ENCODE measurements at places on chromosomes 1 and 21. TPM values are rescaled to one million over a fixed set of nuclear protein-coding genes. Genes with fewer than 3 reads are reported as not detected.

GRCh38 chr1:98048244-98048643 lies 127.4 kb upstream of the DPYD start:
- peak; percentile 85 for DNase-seq

GRCh38 chr1:199202331-199202730 lies 563.5 kb downstream of the PTPRC start:
- DNase-seq, result no peak

GRCh38 chr1:115300087-115300876 lies 37.8 kb downstream of the NGF start:
- DNase-seq, result no peak

GRCh38 chr1:44834328-44834727 lies 8.7 kb downstream of the PTCH2 start:
- no peak for DNase-seq

DNA sequence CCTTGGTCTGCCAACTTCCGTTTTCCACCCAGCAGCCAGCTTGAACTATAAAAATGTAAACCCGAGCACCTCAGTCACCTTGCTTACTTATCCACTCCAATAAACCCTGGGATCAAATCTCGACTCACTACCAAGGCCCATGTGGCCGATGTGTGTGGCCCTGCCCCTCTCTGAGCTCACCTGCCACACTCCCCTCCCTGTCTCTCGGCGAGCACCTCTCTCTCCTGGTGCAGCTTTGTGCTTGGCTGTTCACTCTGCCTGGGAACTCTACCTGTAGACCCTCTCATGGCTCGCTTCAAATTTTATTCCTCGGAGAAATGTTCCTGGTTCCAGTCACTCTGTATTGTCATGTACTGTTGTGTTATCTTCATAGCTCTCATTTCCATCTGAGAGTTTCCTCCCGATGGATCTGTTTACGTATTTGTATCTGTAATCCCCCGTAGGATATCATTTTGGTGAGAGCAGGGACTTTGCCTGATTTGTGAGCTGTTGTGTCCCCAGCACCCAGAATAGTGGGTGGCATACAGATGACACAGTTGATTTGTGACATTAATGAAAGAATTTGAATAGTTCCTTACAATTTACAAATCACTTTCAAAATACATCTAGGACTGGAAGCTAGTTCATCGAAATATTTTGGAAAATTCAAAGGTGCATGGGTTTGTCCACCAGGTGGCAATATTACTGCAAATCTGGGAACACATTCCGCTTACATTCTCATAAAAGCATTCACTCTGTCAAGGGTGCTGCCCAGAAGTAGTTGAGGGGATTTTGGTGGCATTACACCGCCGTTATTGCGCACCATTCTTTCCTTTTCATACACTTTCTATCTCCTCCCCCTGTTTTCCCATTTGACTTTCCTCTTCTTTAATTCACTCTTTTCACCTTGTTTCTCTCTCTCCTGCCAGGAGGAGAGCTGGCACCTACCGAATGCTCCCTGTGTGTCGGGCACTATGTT lies 95.3 kb downstream of the ABCA4 start:
- no peak for DNase-seq

GRCh38 chr1:42239555-42239954 lies 75.0 kb upstream of the GUCA2A start:
- no peak for DNase-seq

- no peak for DNase-seq
These were observed 334.9 kb upstream of the AJAP1 start for GRCh38 chr1:4319496-4319895.

GRCh38 chr1:161198194-161198896 lies 509 bp downstream of the ADAMTS4 start:
- DNase-seq, result no peak

GRCh38 chr21:45838634-45839033 lies 142.9 kb upstream of the COL6A1 start:
- no peak for DNase-seq

Gene FCRL5
- 3.8 TPM for total RNA-seq

Gene LCE2C
- not detected for total RNA-seq

Gene ELAPOR1
- total RNA-seq, result 0.75 TPM

DNA sequence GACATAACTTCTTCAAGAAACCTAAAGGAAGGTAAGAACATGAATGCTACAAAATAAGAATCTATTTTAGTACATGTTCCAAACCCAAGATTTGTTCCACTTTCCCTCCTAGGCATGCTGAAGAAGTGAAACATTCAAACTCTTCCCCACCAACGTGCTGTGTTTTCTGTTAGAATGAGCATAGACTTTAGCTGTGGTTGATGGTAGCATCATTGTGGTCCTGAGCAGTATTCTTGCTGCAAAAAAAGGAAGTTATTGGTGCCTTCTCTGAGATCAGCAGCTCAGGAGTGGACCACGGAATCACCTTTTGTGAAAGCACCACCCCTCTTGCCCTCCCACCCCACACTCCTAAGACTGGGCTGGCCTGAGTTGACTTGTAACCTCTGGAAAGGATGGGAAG lies 100.4 kb upstream of the POGK start:
- DNase-seq, result no peak

Gene CFHR2
- total RNA-seq, result not detected

GRCh38 chr21:25742900-25743299 lies 8.1 kb downstream of the GABPA start:
- DNase-seq, result no peak

DNA sequence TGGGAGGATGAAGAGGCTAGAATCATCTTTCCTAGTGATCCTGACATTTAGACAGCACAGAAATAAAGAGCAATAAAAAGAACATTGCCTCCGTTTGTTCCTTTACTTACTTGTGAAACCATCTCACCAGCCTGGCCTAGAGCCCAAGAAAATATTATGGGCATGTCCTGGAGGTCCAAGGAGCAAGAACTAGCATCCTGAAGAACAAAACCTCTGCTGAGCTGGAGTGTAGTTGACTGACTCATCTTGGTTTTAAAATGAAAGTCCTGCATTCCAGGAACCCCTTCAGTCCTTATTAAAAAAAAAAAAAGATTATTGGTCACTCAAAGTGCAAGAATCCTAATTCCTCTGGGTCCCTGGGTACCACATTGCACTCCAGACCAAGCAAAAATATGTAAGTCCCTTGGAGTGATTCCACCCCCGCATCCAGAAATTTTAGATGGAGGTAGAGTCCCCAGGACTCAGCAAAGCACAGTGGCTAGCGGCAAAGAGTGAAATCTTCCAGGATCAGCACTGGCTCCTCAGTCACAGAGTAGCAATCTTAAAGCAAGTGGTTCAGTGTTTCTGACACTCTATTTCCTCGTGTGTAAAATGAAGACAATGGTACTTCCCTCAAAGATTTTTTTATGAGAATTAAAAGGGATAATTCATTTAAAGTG lies 7.0 kb downstream of the SMCP start:
- no peak for DNase-seq

Gene HHAT
- 19.9 TPM for total RNA-seq

GRCh38 chr1:220962031-220962751 lies 82.9 kb downstream of the HLX start:
- DNase-seq, result no peak

GRCh38 chr1:48208652-48209051 lies 13.9 kb upstream of the SLC5A9 start:
- no peak for DNase-seq

GRCh38 chr1:52127181-52128180 lies 14.4 kb upstream of the ZFYVE9 start:
- DNase-seq, result no peak

Gene CERS2
- 138 TPM for total RNA-seq

DNA sequence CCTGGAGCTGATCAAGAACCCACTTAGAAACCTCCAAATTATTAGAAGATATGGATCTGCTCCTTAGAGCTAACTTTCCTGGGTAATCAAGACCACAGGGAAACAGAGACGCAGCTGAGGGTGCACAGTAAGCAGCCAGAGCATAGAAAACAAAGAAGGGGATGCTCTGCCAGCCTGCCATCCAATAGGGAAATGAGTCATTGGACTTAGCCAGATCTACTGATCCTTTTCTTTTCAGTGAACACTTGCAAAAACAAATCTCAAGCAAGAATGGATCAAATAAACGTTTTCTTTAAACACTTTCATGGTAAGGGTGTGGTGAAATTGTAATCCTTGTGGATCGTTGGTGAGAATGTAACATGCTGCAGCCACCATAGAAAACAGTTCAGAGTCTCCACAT lies 474.0 kb downstream of the LTN1 start:
- DNase-seq, result no peak

Gene TTC34
- total RNA-seq, result 3.0 TPM

Gene SSBP3
- 47.3 TPM for total RNA-seq

Gene HPDL
- 2.3 TPM for total RNA-seq

DNA sequence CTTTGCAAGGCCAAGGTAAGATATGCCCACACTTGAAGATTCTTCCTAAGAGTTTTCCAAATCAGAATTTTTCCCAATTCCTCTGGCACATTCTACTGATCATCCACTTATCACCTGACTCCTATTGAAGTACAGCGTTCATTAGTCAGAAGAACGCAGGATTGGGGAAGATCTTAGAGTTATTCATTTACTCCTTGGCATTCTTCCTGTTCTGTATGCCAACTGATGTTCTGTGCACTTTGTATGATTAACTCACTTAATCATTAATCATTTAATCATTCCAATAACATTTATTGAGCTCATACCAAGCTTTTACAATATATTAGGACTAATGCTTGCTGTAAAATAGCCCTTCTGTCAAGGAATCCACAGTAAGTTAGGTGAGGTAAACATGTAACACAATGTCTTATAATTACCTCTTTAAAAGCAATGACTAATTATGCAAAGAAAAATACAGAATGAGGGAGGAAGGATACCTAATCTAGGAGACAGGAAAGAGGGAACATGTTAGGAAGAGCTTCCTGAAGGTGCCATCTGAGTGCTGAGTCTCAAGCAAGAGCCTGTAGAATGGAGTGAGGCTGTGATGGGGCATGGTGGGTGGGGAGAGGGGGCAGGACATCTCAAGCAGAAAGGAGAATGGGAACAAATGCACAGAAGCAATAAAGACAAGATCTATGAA lies 71.1 kb upstream of the DPT start:
- no peak for DNase-seq

All from ureter (tissue), 1 donor.